ENCODE measurements at places on chromosomes 3 and 15.

- no peak for DNase-seq
Measured at GRCh38 chr15:77715051-77715450, 82.3 kb upstream of the LINGO1 start.

DNA sequence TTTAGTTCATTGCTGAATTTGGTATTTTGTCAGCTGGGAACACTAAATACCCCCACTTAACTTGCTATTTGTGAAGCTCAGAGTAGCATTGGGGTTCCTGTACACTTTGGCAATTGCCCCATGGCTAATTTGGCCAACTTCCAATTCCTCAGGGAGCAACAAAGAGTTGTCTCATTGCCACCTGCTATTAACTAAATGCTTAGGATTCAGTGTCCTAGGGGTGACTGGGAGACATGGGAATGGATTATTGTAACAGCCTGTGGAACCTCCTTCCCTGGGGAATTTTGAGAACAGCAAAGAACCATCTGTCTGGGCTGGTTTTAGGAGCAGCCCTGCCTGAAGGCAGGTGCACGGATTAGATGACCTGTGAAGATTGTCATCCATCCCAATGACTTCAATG, 437.4 kb upstream of the TPRG1 start:
- no peak for DNase-seq

DNA sequence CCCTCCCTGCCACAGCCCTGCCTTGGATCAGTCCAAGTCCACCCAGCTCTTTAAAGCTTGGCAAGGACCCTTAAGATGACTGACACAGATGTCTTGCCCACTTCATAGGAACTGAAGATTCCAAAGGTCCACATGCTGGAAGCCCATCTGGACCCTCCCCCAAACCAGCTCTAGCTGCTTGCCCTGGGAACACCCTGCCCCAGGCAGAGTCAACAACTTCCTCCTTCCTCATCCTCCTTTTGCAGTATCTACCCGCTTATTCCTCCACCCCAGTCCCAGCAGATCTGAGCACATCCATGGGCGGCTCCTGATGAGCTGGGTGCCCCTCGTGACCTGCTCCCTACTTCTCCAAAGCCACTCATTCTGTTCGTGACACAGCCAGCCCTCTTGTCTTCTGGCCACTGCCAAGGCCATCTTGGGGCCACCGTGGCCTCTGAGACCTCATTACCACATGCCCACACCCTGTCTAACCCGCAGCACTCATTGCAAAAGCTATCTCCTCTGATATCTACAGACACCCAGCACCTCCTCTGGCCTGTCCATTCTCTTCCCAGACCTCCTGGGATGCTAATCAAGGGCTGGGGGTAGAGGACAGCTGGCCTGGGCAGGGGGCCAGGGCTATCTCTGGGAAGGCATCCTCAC, 2.0 kb upstream of the PFKFB4 start:
- no peak for DNase-seq

DNA sequence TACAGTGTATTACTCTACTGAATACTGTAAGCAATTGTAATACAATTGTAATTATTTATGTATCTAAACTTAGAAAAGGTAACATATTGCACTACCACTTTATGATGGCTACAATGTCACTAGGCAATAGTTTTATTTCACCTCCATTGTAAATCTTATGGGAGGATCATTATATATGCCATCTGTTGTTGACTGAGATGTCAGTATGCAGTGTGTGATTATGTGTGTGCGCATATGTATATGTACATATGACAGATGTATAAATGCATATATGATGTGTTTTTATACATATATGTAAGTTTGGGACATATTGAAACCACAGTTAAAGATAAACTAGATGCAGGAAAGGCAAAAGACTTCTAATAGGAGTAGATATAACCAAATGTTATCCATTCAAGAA, 8.5 kb downstream of the IGSF10 start:
- no peak for DNase-seq

DNA sequence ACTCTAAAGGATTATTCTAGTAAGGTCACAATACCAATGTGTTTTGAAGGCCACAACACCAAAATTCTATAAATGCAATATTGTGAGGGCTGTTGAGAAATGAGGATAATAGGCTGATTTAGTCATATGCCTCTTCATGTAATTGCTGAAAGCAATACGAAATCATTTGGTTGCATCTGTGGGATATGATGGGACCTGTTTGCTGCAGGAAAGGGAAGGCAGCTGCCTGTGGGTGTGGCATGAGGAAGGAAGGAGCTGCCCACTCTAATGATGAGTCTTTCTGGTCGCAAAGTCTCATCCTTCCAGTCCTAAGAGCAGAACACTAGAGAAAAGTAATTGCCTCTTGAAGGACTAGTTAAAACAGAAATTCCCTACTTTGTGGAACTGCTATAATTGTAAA, 245.3 kb upstream of the ZPLD1 start:
- no peak for DNase-seq

- DNase-seq = no peak
Measured at GRCh38 chr3:69282181-69282580, 103.7 kb downstream of the FRMD4B start.

DNA sequence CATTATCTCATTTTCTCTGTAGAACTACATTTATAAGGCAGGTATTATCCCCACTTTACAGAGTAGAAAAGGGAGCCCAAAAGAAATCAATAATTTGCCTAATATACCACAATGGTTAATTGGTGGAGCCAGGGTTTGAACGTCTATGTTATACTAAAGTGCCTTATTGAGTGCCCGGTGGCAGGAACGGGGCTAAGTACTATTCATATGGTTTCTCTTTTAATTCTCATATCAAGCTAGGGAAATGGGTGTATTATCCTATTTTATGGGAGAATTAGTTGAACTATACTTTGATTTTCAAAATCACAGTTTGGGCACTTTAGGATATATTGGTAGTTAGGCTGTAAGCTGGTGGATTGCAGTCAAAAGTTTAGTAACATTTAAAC, 1.5 kb downstream of the CEP97 start:
- no peak for DNase-seq

DNA sequence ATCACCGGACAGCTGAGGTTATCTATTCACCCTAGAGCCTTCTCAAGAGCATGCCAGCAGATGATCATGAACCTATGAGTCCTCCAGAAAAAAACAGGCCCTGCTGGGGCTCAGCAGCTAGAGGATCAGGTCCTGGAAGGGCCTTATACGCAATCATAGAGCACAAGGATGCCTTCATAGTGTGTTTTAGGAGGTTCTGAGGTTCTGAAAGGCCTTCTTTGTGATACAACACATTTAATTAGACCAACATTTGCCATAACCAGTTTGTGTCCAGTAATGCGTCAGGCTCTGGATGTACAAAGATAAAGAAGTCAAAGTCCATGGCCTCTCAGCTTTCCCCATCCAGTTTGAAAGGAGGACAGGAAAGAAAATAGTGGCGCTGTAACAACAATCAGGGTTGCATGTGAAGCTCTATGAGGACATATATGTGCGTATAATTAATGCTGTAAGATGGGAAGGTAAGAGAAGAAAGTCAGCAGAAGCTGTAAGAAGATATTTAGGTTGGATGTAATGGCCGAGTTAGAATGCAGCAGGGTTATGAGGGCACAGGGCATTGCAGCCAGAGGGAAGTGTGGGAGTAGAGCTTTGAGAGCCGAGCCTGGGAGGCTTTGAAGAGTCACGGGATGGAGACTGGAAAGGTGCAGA, 302.6 kb upstream of the TBL1XR1 start:
- peak; percentile 44 for DNase-seq

DNA sequence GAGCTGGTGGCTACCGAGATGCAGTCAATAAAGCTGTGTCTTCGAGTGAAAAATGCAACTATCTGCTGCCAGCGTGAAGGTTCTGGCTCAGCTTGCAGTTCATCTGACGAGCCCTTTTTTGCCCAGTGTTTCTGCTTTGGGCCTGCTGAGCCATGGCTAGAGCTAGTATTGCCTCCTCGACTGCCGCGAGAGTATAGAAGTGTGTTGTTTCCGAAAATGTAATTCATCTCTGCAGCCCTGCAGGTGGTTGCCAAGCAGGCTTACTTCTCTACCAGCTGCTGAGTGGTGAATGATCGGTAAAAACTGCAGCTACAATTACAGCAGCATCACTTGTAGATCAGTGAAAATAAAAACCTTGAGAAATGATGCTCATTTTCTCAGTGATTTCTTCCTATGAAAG, 114.8 kb downstream of the DLG1 start:
- no peak for DNase-seq

- DNase-seq = no peak
Measured at GRCh38 chr3:44039006-44039405, 202.7 kb upstream of the TOPAZ1 start.

GRCh38 chr3:147301781-147302180, 104.6 kb downstream of the ZIC4 start:
- DNase-seq = no peak

Measured in LoVo (cell line).